Activated effector memory CD4-positive, alpha-beta T cell treated with anti-CD3 and anti-CD28 coated beads, Interleukin-2, amount 50 U/mL, for 16 hours (primary cell): ENCODE measurements at places on chromosomes 13 and 19.

DNA sequence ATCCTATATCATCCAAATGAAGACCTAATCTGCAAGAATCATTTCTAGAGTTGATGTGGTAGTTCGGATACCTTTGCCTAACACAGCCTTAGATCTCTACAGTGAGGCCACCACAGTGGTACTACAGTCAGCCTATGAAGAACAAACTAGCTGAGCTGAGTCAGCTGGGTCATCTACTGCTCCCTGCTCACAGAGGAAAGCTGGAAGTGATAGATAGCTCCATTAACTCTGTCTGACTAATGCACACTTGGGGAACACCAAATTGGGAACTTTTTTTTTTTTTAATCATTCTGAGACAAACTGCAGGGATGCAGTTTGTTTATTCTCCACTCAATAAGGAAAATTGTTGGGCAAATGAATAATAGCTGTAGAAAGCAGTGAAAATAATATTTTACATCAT, 1160.6 kb downstream of the PCDH9 start:
- no peak for DNase-seq

DNA sequence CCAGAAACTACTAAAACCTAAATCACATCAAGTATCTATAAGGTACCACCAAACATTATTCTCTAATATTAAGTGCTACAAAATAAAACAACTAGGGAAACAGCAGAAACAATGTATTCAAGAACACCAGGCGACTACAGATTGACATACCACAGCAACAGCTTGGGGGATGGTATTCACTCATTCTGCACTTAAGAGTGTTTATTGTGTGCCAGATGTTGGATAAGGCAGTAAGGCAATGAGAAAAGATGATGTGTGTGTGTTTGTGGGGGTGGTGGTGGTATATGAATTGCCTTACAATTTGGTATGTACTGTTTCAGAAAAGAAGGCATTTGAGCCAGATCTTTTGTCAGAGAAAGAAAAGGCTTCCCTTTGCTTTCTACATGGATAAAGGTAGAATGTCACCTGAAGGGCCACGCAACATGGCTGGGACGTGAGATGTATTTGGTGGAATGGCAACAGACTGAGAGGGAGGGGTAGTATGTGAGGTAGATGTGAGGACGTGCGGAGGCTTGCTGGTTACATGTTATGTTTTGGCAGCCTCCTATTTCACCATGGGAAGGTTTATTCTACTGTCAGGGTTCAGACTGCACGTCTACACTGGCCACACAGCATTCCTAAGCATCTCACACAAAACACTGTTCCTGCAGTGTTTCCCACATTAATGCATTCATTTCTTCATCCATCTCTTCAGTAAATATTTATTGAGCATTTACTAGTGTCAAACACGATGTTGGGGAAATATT, 300.7 kb downstream of the KLF12 start:
- DNase-seq, result no peak

DNA sequence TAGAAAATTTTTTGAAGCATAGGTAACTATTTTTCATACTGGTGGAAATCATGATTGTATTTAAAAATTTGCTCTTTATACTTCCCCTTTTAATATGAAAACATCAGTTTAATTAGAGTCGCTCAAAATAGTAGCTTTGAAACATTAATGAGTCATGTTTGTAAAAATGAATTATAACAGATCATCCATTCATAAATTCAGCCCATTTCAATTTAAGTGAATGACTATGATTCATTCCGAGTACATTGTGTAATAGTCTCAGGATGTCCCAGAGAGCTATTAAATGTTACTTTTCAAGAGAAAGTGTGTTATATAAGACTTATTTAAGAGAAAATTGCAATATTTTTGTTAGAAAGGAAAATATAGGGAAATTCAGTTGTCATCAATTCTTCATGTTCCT, 111.0 kb downstream of the FNDC3A start:
- DNase-seq, result no peak

DNA sequence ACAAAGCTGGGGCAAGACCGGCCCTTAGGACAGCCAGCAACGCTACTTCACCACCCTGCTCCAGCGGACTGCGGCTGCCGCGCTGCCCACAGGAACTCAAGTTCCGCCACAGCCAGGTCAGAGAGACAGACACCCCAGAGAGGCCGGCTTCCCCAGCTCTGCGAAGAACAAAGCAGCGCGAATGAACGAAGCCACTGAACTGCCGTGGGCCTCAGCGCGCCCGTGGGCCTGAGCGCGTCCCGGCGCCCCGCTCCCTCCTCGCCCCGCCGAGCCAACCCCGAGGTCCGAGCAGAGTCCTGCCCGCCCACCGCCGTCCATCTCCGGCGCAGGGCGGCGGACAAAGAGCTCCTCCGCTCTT, 158.4 kb downstream of the RNF17 start:
- DNase-seq, result no peak
